ENCODE measurements at places on chromosomes 7 and 10. TPM values are rescaled to one million over a fixed set of nuclear protein-coding genes. Genes with fewer than 3 reads are reported as not detected.

GRCh38 chr10:3396116-3396515, 223.5 kb upstream of the PITRM1 start:
- no peak for DNase-seq

GRCh38 chr10:75211007-75211691, 553 bp downstream of the VDAC2 start:
- DNase-seq = no peak

GRCh38 chr10:87626422-87626892, 33.2 kb upstream of the PAPSS2 start:
- DNase-seq = no peak

DNA sequence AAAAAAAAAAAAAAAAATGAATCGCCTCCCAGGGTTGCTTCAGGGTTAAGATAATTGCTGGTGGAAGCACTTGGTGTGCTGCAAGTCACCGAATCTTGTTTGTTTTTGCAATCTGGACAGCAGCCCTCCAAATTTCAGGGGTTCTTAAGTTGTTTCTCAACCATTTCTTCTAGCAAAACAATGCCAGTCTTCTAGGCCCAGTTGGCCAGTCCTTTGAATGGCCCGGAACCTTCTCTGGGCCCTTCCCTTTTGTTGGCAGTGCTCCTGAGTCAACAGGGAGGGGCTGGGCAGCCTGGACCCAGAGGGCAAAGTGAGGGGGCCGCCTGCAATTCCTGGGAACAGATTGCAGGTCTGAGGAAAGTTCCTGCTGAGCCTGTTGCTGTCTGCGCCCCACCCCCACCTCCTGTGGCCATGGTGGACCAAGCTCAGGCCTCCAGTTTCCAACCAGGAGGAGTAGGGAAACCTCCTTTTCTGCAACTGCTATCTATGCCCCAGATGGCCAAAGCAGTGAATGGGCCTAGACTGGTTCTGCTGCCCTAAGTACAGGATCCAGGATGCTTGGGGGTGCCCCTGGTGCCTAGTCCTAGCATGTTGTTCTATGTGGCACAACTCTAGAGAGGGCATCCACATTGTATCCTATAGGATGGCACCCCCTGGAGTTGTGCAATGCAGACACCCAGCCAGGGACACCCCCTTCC, 31.4 kb upstream of the PDCD4 start:
- no peak for DNase-seq

GRCh38 chr10:79322616-79323543, 24.4 kb upstream of the PPIF start:
- peak; percentile 86 for DNase-seq

DNA sequence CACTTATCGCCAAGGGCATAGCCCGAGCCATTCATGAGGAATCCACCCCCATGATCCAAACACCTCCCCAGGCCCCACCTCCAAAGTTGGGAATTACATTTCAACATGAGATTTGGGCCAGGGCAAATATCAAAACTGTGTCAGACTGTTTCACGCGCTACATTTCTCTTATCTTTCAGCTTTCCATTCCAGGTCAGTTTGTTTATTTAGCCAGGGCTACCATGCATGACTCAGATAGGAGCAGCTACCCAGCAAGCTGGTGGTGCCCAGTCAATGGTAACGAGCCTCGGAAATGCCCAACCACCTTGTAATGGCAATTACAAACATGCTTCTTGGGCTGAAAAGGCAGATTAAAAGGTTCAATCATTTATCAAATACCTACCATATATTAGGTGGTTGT, 43.6 kb upstream of the BAMBI start:
- no peak for DNase-seq

- no peak for DNase-seq
Observed at GRCh38 chr10:71272056-71272771, 46.8 kb upstream of the SLC29A3 start.

GRCh38 chr7:25500393-25500921, 272.2 kb upstream of the NPVF start:
- DNase-seq = no peak

DNA sequence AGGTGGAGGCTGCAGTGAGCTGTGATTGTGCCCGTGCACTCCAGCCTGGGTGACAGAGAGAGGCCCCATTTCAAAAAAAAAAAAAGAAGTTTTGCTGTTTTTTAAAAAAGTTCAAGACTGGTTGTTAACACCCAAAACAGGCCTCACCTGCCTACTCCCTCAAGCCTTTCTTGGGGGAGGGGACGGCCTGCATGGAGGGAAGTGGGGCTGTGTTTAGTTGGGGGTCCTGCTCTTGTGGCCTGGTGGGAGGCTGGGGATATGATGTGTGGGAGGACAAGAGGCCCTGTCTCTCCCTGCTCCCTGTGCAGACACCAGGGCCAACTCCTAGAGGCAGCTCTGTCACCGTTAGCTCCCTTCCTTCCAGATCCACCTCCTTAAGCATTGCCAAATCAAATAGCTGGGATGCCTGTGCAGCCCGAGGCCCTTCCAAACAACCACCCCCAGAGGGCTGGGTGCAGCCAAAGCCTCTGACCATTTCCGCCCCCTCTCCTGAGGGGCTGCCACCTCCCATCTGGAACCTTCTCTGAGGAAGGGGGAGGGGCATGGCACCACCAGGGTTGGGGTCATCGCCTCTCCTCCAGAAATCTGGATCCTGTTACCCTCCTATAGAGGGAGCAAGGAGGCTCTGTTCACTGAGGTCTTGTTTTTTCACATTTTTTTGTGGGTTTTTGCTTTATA, 32.9 kb upstream of the ANKRD2 start:
- DNase-seq = no peak

Gene SPDYE1
- polyA plus RNA-seq = 0.25 TPM

Gene DIP2C
- polyA plus RNA-seq = 1.1 TPM

Gene GPR15LG
- polyA plus RNA-seq = not detected

Gene INPP5A
- 1.1 TPM for polyA plus RNA-seq
